ENCODE measurements at places on chromosomes 3 and 15.
A peak's percentile ranks its signal among the peaks of the same experiment; 100 is the strongest.

DNA sequence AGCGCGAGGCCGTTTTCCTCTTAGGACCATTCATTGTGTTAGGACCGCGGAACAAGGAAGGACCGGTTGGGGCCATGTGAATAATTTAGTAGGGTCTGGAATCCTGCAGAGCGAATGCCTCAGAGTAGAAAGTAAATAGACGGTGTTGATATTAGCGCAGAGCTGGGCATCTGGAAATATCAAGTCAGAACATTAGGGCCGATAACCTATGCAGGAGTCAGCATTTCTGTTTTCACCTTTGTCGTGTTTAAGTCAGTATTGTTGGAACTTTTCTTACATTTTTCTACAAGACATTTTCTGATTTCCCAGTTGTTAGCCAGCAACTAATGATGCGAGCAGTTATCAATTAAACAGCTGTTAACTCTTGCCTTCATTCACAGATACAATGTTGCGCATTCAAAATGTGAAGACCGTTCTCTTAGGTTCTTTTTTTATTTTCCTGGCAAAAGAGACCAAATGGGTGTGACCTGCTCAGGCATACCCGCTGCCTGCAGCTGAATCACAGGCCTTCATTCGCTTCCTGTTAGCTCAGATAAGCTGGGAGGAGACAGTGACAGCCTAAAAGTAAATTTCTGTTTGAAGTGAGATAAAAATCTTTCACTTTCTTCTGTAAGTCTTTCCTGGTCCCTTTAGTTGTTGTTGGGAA lies 966 bp upstream of the PKM start:
- DNase-seq = peak; percentile 60

- no peak for DNase-seq
Measured at GRCh38 chr3:9679476-9680080, 24.1 kb upstream of the CPNE9 start.

GRCh38 chr15:64522226-64522823 lies 61.9 kb downstream of the ZNF609 start:
- DNase-seq = no peak

- DNase-seq = no peak
Measured at GRCh38 chr3:99126316-99126715, 224.8 kb upstream of the DCBLD2 start.

GRCh38 chr3:100590840-100591147 lies 18.6 kb upstream of the ADGRG7 start:
- no peak for DNase-seq

DNA sequence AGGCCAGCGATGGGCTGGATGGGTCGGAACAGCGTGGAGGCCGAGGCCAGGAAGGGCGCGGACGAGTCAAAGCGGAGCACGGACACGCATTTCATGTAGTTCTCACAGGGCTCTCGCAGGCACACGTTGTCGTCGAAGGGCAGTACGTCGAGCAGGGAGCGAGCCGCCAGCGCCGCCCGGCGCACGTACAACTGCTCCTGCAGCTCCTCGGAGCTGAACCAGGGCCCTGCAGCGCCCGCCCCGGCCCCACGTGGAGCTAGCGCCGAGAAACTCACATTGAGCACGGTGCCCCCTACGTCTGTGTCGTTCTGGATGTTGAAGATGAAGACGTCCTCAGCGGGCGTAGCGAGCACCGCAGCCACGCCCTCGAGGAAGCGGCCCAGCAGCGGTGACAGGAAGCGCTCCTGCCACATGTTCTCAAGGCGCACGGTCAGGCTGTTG lies 5.8 kb downstream of the CELSR3 start:
- no peak for DNase-seq

DNA sequence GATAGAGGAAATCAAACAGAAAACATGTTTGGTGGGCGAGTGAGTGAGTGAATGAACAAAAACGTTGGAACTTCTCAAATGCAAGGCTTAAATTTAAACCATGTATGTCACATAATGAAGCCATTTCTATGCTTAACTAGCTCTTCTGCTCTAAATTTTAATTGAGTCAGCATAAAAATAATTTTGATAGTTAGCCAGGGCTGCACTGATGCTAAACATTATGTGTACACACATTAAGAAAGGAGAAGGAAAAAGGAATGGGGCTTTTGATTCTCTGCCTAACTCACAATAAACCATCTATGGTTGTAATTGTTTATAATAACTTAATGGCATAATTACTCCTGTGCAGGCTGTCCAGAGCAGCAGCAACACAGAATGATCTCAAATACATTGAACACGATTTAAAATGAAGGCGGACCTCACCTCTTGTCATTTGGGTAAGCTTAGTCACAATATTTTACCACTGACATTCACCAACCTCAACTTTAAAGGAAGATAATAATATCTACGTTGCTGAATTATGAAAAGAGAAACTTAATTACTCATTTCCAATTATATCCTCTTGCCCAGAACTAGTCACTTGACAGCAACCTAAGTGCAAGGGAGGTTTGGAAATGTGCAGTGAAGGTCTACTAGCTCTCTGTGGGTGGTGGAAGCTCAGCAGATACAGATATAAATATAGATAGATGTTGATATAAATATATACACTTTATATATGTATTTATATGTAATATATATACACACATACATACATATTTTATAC lies 318.4 kb upstream of the TRIM42 start:
- DNase-seq = no peak

DNA sequence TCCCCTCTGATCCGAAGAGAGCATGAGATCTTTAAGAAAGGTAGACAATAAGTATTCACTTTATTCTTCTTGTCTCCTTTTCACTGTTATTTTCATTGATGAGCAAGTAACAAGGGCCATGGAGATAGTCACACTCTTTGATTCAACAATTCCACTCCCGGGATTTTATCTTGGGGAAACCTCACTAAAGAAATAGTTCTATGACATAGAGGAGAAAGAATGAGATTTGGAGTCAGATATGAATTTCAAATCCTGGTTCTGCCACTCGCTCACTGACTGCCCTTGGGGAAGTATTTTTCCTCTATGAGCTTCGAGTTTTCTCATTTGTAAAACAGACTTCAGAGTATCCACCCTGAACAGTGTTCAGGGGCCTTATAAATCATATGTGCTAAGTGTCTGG lies 514.6 kb downstream of the NLGN1 start:
- no peak for DNase-seq

DNA sequence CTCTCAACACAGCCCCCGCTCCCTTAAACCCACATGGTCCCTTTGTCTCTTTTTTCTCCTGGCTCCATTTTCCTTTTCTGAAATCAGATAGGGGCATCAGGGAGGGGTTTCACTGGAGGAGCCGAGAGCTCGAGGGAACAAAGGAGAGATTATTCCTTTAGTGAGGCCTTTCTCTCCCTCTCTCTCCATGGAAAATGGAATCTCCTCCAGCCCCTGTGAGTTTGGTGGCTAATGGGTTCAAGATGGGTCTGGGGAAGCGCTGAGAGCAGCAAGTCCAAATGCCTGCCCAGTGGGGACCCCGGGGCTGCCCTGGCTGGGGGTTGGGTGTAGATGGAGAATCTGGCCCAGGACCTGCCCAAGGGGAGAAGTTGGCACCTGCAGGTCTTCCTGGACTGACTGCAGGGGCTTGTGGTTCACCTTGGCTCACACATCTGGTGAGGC lies 56.8 kb downstream of the ITGA11 start:
- no peak for DNase-seq

DNA sequence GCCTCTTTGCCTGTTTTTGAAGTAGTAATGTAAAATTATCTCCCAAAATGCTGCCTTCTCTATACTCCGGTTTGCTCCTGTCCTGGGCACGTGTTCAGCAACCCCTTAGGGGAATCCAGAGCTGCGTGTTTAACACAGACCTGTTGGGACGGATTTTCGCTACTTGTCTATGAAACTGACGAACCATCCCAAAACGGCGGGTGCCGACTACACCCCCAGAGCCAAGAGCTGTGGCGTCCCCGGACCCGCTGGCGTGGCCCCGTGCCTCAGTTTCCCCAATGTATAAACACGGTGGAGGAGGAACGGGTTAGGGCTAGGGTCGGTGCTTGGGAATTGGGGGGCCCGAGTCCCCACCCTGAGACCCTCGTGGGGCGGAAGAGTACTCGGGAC lies 473 bp downstream of the FHIT start:
- DNase-seq = peak; percentile 3

GRCh38 chr3:4398120-4398940 lies 68.7 kb downstream of the SUMF1 start:
- DNase-seq = no peak

DNA sequence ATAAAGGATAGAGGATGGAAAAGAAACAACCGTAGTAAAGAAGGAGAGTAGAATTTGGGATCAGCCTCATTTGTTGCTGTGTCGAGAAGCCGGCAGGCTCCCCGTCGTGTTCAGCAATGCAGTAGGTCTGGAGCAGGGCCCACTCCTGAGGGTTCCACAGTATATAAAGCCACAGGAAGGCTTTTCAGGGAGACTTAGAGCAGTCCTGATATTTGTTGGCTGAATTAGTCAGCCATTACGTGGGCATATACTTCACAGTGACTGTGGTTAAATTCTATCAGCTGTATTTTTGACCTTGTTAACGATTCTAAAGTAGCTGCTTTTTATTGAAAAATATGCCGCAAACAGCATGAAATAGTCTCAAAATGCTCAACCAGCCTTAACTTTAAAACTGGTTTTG lies 149.5 kb downstream of the ITPR1 start:
- no peak for DNase-seq

GRCh38 chr3:10515884-10516495 lies 10.6 kb upstream of the ATP2B2 start:
- DNase-seq = no peak

DNA sequence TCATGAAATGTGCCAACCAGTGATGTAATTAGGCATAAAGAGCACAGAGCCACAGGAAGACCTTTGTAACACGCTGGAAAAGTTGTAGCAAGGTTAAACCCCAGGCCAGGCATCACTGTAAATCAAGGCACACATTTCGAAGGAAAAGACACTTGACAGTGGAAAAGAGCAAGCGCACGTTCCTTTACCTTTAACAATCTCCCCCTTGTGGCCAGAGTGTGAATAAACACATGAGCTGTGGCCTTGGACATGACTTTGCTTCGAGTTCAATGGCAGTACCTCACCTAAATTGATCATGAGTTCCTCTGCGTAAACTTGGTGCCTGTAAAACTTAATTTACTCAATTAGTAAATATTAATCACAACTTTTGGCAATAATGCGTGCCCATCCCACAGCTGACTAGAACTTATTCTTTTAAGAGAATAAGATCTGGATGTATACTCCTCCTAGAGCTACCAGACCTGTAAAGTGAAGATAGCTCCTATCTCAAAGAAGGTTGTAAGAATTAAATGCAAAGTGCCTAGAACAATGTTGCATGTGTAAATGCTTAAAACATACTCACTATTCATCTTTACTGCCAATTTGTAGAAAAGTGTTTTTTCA lies 757.0 kb upstream of the NECTIN3 start:
- peak; percentile 39 for DNase-seq

GRCh38 chr3:166209701-166210100 lies 372.5 kb upstream of the BCHE start:
- DNase-seq = no peak

- DNase-seq = no peak
Measured at GRCh38 chr15:88810446-88810845, 7.2 kb downstream of the ACAN start.

DNA sequence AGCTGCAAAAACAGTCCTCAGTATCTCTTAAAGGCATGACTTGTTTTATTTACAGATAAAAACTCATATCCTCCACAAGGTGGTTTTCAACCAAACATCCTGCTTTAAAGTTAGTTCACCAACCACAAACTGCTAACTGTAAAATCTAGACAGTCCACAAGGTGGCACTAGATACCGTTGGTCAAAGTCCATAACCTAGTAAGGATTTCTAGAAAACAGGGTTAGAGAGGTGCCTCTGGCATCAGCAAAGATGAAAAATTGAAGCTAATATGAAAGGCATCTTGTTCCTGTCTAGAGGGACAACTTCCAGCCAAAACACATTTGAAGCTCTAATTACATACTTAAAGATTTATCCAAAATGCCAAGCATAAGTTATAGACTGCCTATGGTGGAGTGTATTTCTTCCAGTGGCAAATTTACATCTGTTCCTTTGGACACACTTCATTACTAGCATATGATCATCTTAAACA lies 56.0 kb downstream of the ZMAT3 start:
- peak; percentile 54 for DNase-seq

GRCh38 chr15:68765602-68766368 lies 54.9 kb downstream of the ANP32A start:
- DNase-seq = no peak

DNA sequence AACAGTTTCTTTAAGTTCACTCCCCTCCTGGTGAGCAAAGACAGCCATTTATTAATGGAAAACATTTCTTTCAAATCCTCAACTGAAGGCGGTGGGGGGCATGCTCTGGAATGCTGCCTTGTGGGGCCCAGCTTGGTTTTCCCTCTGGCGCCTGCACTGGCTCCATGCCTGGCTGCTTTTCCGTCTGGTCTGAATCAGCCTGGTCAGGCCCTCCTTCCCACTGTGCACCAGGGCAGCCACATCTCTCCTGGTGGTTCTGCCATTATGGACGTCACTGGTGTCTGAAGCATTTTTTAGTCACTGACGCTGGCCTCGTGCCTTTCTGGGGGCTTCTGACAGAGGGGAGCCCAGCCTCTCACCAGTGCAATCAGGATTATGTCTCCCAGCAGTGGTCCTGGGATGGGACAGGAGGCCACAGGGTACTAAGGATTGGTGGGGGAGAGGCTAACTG lies 57.6 kb upstream of the APEH start:
- no peak for DNase-seq

- no peak for DNase-seq
Measured at GRCh38 chr15:58229297-58229768, 91.2 kb downstream of the AQP9 start.

- DNase-seq = no peak
Measured at GRCh38 chr3:78506581-78507195, 1261.1 kb downstream of the ROBO1 start.

GRCh38 chr15:43276563-43277200 lies 10.0 kb upstream of the TGM5 start:
- no peak for DNase-seq

GRCh38 chr15:39692356-39693327 lies 90.0 kb downstream of the FSIP1 start:
- no peak for DNase-seq

GRCh38 chr3:142648950-142649349 lies 52.8 kb downstream of the PLS1 start:
- DNase-seq = no peak

GRCh38 chr3:100209948-100210771 lies 50.6 kb upstream of the TBC1D23 start:
- no peak for DNase-seq

DNA sequence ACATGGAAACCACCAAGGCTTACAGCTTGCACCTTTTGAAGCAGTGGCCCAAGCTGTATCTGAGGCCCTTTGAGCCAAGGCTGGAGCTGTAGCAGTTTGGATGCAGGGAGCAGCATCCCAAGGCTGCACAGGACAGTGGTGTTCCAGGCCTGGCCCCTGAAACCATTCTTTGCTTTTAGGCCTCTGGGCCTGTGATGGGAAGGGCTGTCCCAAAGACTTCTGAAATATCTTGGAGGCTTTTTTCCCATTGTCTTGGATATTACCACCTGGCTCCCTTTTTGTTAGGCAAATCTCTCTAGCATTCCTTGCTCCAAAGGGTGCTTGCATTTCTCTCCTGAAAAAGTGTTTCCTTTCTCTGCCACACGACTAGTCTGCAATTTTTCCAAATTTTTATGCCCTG lies 302.8 kb upstream of the MDFIC2 start:
- DNase-seq = no peak

DNA sequence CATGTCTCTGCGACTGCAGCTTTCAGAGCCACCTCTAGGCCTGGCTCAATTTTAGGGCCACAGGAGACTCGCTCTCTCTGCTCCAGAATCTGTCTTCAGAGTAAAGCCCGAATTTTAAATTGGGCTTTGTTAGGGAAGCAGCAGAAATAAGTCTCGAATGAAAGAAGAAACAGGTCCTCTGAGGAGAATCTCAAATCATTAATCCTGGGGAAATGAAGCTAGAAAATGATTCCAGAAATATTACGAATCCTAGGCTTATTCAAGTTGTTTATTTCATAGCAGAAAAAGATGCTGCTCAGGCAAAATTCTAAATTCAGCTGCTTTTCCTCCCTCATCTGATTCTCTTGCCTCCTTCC lies 114.2 kb upstream of the THBS1 start:
- no peak for DNase-seq
